ENCODE measurements at places on chromosomes 1 and 21.

DNA sequence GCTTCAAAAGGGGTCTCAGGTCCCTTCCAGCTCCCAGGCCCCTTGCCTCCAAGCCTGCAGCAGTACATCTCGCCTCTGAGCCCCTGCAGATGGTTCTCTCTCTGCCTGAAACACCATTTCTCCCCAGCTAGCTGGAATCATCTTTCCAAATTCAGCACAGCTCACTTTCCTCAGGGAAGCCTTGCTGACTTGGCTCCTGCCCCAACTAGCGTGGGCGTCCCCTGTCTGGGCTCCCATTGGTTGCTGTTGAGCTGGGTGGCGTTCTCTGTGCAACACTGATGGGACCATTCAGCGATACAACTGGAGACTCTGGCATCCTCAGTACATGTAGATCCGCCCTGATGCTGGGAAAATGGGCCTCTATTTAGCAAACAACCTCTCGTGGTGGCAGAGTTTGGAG, 141.3 kb upstream of the IGSF21 start:
- DNase-seq: no peak

DNA sequence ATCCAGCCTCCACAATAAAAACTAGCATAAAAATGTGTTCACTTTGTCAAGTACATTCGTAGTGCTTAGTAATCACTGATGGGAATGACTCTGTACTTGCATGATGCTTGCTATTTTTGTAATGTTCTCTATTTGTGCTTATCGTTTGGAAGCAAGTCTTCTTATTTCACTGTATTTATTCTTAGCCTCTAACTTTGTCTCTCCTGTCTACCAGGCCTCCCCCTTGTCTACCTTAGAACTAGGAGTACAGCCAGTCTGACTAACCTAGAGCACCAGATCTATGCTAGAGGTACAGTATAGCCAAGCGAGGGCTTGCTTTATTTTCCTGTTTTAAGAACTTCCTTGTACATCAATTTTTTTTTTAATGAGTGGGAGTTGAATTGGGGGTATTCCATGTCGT, 108.2 kb downstream of the VPS13D start:
- DNase-seq: no peak

DNA sequence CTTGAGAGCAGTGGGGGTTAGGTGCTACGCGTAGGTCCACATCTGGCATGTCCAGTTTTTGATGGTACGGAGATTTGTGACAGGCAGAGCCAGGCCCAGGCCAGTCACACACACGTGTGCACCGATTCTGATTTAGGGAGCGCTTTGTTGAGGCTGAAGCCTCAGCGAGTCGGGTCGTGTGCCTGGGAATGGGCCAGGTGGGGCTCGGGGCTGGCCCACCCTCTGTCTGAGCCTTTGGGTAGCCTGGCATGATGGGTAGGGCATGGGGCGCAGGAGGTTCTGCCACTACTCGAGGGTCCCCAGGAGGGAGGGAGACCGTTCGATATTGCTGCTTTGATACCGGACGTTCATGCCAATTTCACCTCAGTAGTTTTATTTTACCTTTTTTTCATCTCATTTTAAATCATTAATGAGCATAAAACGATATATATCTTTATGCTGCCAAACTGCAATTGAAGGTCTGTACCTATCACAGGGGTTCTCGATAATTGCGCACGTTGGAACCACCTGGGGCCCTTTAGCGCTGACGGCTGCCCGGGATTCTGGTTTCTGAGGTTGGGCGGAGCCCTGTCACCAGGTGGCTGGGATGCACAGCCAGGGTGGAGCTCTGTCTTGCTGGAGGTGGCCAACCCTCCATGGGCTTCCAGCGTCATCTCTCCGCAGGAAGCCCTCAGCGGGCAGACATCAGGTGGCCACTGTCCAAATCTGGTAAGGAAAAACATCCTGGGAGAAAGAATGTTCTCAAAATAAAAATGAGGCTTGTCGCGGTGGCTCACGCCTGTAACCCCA, 71.9 kb downstream of the SCCPDH start:
- no peak for DNase-seq

DNA sequence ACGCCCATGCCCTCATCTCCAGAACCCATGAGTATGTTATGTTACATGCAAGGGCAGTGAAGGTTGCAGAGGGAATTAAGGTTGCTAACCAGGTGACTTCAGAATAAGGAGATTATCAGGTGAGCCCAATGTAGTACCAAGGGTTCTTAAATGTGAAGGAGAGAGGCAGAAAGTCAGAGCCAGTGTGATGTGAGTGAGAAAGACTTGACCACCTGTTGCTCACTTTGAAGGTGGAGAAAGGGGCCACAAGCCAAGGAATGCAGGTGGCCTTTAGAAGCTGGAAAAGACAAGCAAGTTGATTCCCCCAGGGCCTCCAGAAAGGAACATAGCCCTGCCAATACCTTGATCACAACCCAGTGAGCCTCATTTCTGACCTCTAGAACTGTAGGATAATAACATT, 84.7 kb upstream of the CLDN14 start:
- DNase-seq: no peak

DNA sequence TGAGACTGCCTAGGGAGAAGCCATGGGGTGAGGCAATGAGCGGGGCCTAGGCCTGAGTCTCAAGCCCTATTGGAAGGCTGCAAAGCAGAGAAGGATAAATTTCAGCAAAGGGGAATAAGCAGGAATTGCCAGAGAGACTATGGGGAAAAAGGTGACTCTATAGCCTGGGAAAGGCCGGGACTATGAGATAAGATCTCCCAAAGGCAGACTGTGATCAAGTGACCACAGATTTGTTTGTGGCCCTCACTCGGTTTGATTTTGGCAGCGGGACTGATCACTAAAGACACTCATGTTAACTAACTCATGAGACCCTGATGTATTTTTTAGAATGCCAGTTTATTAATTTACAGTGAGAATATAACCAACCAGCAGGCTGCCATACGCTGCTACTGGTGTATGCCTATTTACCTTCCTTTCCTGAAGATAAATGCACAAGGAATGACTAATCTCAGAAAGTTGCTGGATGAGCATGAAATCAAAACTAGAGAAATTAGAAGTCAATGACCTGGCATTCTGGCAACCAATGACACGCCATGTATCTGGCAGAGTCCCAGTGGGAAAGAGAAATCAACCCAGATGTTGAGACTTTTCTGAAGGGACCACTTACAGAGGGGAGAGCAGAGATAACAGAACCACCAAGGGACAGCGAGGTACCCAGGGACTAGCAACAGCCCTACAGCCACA, 4.3 kb downstream of the HSF2BP start:
- DNase-seq: no peak

DNA sequence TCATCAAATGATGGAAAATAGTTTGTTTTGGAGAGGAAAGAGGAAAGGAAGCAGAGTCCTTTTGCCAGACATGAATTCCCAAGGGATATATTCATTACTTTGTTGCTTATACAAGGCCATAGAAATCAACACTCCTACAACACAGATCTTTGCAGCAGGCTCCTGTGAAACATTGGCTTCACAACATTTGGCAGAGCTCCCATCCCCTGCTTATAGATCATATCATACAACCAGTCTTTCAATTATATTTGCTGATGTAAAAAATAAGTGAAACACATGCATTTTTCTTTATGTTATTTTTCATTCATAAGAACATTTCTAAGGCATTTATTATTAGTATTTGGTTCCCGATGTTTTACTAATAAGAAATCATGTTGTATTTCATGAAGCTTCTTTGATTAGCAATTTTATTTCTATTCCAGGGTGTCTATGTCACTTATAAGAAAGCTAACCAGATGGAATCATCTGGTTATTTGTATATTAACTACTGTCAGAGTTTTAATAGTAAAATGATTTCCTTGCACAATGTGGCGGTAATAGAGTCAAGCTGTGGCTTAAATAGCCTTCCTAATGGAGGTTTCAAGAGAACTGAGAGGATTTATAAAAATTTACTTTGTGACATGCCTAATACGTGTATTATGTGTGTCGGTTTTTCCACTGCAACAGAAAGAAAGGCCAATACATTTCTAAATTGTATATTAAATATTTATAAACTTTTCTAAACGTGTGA, 470.3 kb upstream of the NCAM2 start:
- no peak for DNase-seq

DNA sequence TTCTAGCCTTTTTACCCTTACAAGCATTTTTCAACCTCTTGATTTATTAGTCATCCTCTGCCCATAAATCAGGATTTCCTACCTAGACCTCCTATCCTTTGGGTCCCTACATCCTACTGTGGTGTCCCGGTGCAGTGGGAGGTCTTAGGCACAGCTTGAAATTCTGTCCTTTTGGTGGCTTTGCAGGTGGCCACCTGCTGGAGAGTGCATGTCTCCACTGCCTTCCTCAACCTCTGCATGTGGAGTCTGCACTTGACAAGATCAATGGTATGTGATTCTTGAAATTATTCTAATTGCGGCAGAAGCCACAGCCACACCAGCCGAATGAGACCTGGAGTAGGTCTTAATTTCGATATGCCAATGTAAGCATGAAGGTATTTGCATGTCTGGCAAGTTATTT, 11.4 kb upstream of the KCNA3 start:
- DNase-seq: no peak

DNA sequence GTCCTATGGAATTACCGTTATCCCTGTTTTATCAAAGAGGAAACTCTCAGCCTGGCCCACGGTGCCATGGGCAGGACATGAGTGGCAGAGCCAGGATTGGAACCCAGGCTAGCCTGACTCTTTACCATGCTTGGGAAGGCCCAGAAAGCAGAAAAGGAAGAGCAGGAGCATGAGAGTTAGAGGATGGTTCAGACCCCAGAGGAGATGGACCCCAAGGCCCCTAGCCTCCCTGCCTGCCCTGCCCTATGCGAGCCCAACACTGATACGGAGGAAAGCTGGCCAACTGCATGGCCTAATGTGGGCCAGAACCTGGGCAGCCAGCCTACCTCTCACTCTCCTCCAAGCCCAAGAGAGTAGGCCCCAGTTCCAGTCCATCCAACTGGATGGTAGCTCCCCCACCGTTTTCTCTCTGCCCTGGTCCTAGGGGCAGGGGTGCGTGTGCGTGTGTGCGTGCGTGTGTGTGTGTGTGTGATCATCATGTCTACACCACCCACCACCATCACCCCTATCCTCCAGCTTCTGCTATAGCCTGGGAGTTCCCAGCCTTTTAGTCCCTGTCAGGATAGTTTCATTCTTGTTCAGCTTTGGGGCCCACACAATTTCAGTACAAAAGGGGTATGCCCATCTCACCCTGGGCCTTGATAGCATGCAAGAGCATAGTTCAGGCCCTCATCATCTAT, 15.4 kb upstream of the MEX3A start:
- DNase-seq: no peak

- DNase-seq: peak; percentile 30
Observed at GRCh38 chr1:51518033-51518585, 957 bp downstream of the EPS15 start.

DNA sequence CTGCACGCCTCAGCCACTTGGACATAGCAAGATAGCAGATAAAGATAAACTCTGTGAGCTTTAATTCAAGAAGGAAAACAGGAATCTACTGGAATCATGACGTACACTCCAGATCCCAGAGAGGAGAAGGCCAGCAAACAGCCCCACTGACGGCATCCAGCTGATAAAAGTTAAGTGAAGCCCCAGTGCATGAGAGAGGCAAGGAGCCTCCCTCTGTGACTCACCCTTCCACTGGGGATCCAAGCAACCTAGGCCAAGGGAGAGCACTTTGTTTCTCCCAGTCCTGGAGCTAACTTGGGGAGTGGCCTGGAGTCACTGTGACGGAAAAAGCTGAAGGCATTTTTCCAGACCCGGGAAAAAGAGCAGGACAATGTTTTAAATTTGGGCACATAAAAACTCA, 270.0 kb downstream of the AKT3 start:
- no peak for DNase-seq

GRCh38 chr1:30751830-30752650, 5.5 kb downstream of the LAPTM5 start:
- no peak for DNase-seq

DNA sequence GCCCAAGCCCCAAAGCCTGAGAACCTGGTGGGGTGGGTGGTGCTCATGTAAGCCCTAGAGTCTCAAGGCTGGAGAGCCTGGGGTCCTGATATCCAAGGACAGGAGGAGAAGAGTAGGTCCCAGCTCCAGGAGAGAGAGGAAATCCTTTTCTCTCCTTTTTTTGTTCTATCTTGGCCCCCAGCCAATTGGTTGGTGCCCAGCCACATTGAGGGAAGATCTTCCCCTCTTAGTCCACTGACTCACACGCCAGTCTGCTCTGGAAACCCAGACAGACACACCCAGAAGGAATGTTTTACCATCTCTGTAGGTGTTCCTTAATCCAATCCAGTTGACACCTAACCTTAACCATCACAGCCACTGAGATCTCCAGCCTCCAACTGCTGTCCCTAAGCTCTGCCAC, 16.2 kb upstream of the LIN9 start:
- peak; percentile 79 for DNase-seq

DNA sequence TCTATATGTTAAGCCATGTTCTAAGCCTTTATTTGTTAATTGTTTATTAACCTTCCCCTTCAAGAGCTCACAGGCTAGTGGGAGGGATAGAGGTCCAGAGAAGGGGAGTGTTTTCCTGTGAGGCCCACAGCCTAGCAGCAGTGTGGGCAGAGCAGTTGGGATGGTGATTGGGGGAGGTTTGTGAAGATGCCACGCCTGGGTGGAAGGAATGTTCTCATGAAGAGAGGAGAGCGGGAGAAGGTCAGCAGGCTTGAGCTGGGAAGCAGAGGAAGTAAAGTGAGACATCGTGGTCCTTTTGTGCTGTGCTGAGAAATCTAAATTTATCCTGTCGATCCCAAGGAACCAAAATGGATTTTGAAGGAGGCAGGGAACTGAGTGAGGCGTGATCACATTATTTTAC, 42.6 kb downstream of the TRAPPC10 start:
- no peak for DNase-seq

DNA sequence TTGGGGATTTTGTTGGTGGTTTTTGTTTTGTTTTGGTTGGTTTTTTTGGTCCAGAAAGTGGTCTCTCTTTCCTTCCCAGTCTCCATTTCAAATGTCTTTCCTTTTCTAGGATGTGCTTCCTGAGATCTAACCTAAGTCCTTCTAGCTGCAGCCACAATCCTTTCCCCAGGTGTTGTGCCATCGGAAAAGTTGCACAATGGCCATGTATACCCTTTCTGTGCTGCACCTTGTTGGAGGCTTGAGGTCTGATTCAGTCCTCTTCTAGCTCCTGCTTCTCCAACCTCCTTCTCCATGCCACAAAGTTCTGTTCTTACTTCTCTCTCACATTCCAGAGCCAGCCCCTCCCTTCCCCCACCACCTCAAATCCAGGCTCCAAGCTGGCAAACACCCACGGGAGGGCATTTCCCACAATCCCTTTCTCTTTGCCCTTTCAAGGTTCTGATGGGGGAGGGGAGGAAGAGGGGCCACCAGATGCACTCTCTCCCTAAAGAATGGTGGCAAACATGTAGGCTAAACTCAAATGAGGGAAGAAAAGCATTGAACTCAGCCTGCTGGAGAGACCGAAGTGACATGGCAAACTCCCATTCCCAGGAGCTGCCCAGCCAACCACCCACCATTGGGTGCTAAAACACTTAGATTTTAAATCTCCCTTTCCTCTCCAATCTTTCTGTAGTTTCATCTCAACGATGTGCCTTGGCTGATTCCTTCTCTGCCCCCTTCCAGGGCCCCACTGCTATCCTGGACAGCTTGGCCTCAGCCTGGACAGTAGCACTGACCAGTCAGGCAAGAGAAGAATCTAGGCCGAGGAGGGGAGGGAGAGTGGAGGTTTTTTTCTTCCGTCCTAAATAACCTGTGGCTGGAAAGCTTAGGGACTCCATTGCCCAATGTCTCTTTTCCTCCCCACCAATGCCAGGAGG, 2.9 kb downstream of the KCNJ10 start:
- no peak for DNase-seq
